ENCODE measurements at places on chromosomes 7 and 10.

GRCh38 chr7:30323006-30323355, 38.6 kb downstream of the ZNRF2 start:
- no peak for DNase-seq

DNA sequence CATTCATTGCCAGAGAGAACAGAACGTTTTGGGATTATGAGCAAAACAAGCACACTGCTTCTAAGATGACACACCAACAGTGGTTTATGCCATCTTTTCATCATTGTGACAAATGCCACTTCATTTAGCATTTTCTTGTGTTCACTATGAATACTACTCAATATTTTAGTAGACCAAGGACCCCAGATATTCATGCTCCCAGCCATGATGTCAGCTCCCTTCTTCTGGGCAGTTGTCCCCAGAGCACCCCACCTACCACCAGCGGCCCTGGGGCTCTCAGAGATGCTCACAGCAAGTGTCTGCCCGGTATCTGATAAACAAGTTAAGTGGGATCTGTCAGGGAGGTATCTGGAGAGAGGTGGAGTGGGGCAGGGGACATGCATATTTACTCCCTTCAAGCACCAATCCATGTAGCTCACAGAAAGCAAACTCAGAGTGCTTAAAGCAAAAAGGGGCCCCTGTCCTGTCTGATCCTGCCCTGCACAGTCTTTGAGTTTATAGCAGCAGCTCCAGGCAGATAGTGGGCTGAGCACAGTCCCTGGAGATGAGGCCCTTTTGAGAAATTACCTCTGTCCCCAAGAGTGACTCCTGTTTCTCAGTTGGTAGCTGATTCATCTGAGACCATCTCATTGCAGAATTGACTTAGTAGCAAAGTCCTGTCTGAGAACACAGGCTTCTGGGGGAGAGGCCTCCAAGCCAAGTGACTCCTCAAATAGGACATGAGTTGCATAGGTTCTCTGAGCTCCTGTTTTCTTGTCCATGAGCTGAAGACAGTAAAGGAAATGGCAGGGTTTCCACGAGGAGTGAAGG, 281.8 kb upstream of the KLF6 start:
- no peak for DNase-seq

DNA sequence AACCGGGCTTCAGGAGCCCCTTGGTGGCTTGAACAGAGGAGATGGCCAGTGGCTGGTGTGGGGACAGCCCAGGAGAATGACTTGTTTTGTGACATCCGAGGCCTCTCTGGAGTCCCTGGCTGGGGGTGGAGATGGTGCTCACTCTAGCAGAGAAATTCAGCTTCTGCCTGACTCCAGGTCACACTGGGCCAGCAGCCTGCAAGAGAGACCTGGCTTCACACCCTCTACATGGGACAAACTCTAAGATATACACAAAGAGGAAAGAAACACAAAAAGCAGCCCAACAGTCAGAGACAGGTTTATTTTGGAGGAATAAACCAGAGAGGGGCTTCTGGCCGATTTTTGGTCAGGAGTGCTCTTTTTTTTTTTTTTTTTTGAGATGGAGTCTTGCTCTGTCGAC, 132.8 kb downstream of the ELFN1 start:
- no peak for DNase-seq

GRCh38 chr10:119947300-119947699, 54.8 kb downstream of the SEC23IP start:
- no peak for DNase-seq

DNA sequence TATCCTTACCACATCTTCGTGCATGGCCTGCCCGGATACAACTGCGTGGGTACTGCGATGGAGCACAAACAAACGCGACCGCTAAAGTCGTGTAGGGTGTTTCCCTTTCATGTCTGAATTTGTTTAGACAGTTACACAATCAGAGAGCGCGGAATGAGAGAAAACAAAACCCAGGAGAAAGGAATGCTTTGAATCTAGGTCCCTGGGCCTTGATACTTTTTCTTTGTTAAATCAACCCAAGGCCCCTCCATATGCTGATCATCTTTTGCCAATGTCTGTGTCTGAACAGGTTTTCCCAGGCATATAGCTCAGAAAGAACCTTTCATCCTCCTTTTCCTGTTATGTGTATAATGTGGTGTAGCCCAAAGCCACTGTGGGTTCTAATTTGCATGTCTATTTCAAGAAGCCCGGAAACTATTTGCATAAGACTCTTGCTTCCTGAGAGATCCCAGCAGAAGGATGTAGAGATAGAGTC, 145.8 kb downstream of the FRMD4A start:
- no peak for DNase-seq

DNA sequence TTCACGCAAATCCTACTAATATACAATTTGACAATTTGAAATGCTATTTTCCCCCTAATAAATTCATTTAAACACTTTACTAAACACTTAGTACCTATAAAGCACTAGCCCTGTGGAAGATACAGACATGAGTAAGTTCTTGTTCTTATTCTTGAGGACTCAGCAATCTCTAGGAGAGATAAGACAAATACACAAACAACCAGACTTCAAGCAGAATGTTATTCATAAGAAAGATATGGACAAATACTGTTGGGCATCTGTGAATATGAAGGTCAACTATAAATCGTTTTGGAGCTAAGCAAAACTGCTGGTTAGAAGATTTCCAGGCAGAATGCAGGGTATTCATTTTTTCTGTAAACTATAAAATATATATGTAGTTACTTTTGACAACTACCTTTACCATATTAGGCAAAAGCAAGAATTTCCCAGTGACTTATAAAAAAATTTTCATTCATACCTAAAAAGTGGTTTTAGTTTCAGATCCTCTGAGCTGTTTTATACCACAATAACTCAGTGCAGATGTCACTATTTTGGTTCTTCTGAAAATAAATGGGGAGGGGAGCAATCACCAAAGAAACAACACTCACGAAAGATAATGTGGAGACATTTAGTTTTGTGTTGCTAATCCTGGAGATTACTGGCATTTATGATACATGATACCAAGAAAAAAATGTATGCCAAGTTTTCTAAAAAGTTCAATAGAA, 3.8 kb downstream of the VPS41 start:
- no peak for DNase-seq

GRCh38 chr10:89327803-89328441, at the start of gene IFIT3:
IFIT3 (plus strand) TSS chr10:89327997; CDS start chr10:89328074, 77 bp downstream.
- no peak for DNase-seq

DNA sequence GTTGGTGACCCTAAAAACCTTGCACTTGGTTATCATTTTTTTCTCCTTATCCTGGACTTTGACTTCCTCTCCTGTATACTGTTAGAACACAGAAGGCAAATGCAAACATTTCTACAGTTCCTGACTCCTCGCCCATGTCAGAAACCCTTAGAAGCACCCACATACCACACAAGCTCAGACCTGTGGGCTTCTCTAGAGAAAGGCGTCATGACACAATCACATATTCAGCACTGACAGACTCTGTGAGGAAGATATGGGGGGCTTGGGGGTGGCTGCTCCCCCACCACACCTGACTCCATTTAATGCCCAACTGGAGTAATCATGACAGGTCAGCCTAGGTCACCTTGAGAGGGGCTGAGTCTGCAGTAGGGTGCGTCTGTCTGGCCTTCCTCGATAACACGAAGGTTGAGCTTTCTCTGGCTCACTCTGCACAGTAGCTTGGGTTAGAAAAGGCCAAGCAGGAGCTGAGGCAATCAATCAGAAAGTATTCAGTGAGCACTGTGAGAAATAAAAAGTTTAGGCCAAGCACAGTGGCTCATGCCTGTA, 50.9 kb downstream of the CCDC3 start:
- no peak for DNase-seq

GRCh38 chr10:110774069-110775019, 97.4 kb upstream of the PDCD4 start:
- no peak for DNase-seq

- DNase-seq, result no peak
Observed at GRCh38 chr10:100966887-100967286, 2.4 kb upstream of the SEMA4G start.

DNA sequence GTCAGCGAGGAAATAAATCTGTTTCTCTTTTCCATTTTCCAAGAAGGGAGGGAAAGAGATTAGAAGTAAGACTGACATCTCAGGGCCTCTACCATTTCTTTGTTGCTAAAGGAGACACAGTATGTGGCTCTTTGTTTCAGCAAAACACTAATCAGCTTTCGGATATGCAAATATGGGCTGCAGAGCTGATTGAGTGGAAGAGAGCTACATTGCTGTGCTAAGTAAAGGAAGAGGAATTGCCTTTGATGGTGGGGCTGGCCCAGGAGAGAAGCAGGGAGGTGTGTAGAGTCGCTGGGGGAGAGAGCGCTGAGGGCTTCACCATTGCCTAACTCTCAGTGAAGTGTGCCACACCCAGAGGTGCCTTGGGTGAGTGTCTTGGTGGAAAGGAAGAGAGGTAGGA, 284.8 kb downstream of the SDK1 start:
- no peak for DNase-seq

- no peak for DNase-seq
Observed at GRCh38 chr7:134561-135256, 57.7 kb upstream of the FAM20C start.

GRCh38 chr10:14608381-14609001, 166.2 kb downstream of the FAM107B start:
- no peak for DNase-seq

- DNase-seq, result no peak
Observed at GRCh38 chr10:34567659-34568253, 247.3 kb downstream of the PARD3 start.

- DNase-seq, result no peak
Observed at GRCh38 chr7:47458486-47458885, 123.4 kb downstream of the TNS3 start.

- DNase-seq, result no peak
Observed at GRCh38 chr10:5606864-5607263, 59.5 kb downstream of the ASB13 start.

- no peak for DNase-seq
Observed at GRCh38 chr7:30760514-30761213, 8.7 kb downstream of the INMT start.

- no peak for DNase-seq
Observed at GRCh38 chr10:98509745-98510144, 63.0 kb upstream of the HPS1 start.

DNA sequence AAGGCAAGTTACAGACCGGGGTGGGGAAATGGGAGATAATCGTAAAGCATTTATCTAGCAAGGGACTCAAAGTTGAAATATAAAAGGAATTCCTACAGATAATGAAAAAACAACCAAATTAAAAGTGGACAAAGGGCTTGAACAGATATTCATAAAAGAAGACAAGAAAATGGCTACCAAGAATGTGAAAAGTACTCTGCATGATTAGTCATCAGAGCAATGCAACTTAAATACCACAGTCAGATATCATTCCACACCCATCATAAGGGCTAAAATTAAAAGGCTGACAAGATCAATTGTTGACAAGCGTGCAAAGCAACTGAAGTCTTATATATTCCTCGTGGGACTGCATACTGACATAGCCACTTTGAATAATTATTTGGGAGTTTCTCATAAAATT, 124.6 kb upstream of the RSU1 start:
- no peak for DNase-seq

GRCh38 chr7:38728145-38728544, 97.0 kb upstream of the AMPH start:
- DNase-seq, result no peak

DNA sequence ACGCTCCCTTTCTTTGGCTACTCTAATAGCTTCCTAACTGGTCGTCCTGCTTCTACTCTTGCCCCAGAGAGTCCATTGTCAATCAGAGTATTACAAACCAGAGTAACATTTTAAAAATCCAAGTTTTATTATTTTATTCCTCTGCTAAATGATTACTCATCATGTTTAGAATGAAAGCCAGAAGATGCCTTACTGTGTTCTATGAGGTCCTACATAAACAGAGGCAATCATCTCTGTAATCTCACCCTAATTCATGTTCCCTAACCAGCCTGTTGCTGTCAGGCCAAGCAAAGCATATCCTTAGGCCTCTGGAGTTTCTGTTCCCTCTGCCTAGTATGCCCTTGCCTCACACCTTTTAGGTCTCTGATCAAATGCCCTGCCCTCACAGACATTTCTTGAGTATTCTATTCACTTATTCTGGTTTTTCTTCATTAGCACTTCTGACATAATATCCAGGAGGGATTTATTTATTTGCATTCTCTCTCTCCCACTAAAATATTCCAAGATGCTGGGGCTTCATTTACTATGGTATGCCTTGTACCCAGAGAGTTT, 497.5 kb downstream of the PHTF2 start:
- DNase-seq, result no peak

DNA sequence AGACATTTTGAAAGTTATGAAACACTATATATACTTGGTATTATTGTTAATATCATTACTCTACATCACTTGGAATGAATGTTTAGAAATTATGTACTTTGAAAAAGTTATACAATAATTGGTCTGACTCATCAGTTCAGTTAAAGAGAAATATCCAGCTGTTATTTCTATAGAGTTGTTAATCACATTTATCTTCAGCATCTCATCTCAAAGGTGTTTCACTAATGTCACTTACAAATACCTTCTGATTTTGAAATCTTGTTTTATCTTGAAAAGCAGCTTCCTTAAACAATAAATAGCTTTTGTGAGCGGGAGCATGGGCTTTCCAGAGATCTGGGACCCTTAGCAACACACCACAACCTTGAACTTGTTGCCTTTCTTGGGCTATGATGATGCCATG, 205.2 kb downstream of the PCLO start:
- no peak for DNase-seq

DNA sequence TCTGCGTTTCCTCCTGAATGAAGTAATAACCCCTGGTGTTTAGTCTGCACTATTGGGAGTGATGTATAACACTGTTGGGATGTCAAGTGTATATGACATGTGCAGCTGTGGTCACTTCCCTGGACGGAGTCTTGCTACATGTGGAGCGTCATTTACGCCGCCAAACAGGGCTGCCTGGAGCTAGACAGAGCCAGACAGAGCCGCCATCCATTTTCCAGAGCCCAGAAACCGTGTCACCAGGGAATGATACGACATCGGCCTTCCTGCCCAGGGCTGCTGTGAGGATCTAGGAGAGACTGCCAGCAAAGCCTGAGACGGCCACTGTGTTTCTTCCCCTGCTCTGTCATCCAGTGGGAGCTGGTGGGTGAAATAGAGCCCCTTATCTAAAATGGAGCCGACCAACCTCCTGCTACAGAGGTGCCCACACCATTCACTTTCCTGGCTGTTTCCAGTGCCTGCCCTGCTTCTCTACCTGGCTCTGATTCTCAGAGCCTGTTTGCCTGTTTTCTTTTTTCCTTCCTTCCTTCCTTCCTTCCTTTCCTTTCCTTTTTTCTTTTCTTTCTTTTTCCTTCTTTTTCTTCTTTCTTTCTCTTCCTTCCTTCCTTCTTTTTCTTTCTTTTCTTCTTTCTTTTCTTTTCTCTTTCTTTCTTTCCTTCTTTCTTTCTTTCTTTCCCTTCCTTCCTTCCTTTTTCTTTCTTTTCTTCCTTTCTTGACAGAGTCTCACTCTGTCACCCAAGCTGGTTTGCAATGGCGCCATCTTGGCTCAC, 13.3 kb upstream of the FGFR2 start:
- no peak for DNase-seq
